ENCODE measurements at places on chromosomes 7 and 10.

- DNase-seq: peak; percentile 57
Measured at GRCh38 chr7:141533149-141533949, 17.9 kb upstream of the AGK start.

- DNase-seq: peak; percentile 64
Measured at GRCh38 chr10:86632009-86632800, 22.1 kb upstream of the OPN4 start.

DNA sequence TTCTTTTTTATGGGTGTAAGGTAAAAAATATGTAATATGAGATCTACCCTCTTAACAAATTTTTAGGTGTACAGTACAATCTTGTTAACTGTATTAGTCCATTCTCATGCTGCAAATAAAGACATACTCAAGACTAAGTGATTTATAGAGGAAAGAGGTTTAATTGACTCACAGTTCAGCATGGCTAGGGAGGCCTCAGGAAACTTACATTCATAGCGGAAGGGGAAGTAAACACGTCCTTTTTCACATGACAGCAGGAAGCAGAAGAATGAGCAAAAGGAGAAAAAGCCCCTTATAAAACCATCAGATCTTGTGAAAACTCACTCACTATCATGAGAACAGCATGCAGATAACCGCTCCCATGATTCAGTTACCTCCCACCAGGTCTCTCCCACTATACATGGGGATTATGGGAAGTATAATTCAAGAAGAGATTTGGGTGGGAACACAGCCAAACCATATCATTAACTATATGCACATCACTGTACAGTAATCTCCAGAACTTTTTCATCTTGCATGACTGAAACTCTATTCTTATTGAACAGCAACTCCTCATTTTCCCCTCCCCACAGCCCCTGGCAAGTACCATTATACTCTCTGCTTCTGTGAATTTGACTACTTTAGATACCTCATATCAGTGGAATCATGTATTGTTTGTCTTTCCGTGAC lies 127.4 kb downstream of the WNT2 start:
- no peak for DNase-seq

- DNase-seq: peak; percentile 36
Measured at GRCh38 chr7:30027065-30027456, 559 bp upstream of the FKBP14 start.

- no peak for DNase-seq
Measured at GRCh38 chr7:108808549-108809266, 239.0 kb downstream of the DNAJB9 start.

GRCh38 chr10:102644646-102645387 lies 538 bp downstream of the TRIM8 start:
- DNase-seq: peak; percentile 86

DNA sequence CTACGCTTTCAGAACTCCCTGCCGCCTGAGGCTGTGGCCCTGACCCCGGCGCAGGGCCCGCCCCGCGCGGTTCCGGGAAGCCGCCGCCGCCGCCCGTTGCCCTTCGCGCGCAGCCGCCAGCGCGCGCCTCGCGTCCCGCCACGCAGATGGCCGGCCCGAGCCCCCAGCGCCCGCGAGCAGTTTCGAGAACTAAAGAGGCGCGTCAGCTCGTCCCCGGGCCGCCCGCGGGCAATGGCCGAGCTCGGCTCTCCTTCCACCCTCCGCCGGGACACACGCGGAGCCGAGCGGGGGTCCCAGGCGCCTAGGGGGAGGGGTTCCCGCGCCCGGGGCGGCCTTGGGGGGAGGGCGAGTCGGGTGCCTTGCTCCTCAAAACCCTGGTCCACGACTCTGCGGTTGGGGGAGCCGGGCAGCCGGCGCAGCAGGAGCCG lies 1.8 kb downstream of the HNRNPF start:
- DNase-seq: no peak

GRCh38 chr7:40808378-40808942 lies 673.7 kb downstream of the SUGCT start:
- peak; percentile 99 for DNase-seq

DNA sequence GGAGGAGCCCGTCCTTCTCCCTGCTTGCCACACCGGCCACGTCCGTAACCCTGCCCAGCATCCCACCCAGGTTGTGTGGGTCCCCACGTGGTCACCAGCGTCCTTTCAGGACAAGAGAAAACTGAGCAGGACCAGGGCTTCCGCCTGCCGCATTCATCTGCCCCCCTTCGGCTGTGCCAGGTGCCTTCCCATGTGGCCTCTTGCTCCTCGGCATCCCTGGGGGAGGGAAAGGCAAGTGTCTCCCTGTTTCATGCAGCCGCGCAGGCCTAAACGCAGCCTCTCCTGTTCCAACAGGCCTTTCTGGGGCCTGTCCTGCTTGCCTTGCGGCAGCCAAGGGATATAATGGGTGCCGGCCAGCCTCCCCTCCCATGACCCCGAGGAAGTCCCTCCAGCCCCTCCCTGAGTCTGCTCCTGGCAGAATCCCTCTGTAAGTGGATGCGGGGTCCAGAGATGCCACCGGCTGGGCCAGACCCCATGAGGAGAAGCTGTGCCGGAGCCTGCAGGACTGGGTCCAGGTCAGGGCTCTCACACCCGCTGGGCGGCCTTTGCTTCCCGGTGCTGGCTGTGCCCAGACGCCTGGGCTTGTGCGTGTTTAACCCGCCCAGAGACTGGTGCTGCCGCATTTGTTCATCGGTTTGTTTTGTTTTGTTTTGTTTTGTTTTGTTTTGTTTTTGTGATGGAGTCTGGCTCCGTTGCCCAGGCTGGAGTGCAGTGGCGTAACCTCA lies 23.1 kb downstream of the SHH start:
- no peak for DNase-seq

- DNase-seq: peak; percentile 32
Measured at GRCh38 chr7:3805151-3805550, 504.1 kb downstream of the SDK1 start.

- no peak for DNase-seq
Measured at GRCh38 chr7:111174510-111174909, 83.6 kb downstream of the LRRN3 start.

DNA sequence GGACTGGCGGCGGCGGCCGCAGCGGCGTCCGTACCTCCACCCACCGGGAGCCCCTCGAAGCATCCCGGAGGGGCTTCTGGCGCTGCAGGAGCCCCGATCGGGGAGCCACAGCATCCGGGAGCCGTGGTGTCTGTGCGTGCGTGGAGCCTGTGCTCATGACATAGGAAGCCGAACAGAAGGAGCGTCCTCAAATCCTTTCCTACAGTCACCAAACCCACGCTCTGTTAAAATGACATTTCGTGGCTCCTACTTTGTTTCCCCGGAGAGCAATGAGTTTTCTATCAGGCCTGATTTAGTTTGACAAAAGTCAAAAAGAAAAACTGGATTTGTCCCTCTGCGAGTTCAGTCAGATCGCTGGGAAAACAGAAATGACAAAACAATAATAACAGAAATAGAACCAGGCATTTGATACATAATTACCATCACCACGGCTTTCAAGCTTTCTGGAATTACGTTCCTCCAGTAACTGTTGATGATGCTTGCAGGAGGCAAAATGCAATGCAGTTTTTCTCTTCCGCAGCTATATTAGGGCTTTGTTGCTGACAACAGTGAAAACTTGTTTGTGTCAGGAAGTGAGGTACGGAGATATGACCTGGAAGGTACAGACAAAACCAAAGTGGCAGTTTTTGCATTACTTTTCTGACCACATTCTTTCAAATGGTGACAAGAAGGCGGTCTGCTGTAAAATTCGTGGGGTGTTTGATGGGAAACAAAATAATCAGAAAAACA lies 219.3 kb upstream of the MKLN1 start:
- DNase-seq: peak; percentile 20
